ENCODE measurements at places on chromosomes 3 and 15.

DNA sequence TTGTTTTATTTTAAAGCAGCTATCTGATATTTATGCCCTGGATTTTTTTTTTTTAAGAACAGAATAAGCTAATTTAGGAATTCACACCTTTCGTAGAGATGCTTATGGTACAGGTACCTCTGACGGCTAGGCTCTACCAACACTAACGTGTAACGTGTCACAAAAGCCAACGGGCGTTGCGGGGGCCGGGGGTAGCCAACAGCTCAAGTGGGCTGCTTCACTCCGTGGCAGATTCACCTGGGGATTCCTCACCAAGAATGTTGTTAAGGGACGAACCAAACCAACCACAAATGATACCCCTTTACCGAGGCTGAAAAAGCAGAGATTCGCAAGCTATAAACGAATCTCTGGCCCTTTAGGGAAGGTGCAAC, 1.0 kb downstream of the TMCC1 start:
- no peak for DNase-seq

GRCh38 chr3:19074257-19074900, 73.9 kb upstream of the KCNH8 start:
- no peak for DNase-seq

DNA sequence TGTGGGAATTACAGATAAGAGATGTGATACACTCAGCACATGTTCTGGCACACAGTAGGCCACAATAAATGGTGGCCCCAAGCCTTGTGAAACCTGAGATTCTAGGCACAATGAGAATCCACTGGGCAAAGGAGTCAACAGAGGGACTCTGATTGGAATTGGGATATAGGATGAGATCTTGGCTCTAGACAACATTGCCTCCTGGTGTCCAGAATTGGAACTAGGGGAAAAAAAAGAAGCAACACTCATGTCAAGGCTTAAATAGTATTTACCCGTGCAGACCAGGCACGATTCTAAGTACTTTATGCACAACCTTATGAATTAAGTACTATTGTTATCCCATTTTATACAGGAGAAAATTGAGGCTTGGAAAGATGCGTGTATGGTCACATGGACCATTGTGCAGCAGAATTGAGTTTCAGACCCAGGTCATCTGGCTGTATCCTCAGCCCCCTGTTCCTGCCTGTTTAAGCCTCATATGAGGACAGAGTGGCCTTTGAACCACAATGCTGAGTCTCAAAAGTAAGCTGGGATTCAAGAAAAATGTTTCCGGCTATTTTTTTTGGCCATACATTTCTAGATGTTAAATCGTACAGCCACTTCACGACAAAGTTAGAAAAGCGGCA, 124.8 kb downstream of the SV2B start:
- no peak for DNase-seq

GRCh38 chr15:35713733-35714132, 167.8 kb upstream of the DPH6 start:
- no peak for DNase-seq

GRCh38 chr3:195616681-195617080, 32.9 kb upstream of the APOD start:
- no peak for DNase-seq

- DNase-seq = no peak
Measured at GRCh38 chr3:33149342-33149741, 35.5 kb downstream of the CRTAP start.

GRCh38 chr3:175199961-175200360, 340.8 kb downstream of the NAALADL2 start:
- DNase-seq = no peak

- no peak for DNase-seq
Measured at GRCh38 chr3:55160241-55160983, 232.6 kb upstream of the LRTM1 start.

DNA sequence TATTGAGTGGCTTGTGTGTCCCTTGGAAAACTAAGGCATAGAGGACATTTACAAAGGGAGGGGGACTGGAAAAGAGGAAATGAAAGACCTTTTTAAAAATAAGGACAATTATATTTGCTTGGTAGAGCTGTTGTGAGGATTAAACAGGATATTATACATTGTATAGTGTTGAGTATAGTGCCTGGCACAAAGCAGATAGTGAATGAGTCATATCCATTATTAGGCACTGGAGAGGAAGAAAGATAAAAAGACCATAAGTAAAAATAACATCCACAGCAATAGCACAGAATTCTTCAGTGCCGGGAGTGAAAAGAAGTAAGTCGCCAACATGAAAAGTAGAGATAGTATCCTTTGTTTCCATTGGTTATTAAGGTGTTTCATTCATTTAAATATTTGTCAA, 623.3 kb downstream of the PDCD6IP start:
- no peak for DNase-seq

- DNase-seq = no peak
Measured at GRCh38 chr3:9681723-9682081, 21.9 kb upstream of the CPNE9 start.

DNA sequence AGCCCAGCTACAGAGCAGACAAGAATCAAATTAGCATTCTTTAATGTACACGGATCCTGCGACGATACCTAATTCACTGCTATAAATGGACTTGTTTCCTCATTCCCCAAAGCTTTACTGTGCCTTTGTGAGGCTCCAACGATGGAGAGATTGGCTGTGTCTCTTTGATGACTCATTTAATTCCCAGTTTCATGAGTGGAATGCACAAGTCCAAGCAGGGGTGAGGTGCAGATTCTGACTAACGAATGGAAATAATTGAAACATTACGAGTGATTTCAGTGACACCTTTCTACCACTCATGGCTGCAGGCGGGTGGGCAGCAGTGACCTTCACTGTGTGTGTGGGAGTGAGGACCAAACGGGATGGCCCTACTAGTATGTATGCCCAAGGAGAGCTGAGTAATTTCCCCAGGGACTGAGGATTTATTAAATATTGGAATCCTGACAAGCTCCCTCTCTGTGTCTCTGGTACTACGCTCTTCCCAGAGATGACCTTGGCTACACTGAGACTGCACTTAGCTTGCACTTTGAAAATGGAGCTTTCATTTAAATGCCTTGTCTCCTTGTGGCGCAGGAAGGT, 156.7 kb downstream of the CACNA2D3 start:
- DNase-seq = no peak

- no peak for DNase-seq
Measured at GRCh38 chr3:172708921-172709773, 1.7 kb downstream of the NCEH1 start.

GRCh38 chr3:49841126-49841696, 15.2 kb downstream of the TRAIP start:
- no peak for DNase-seq
